ENCODE measurements at places on chromosomes 6 and 20. TPM values are rescaled to one million over a fixed set of nuclear protein-coding genes. Genes with fewer than 3 reads are reported as not detected.

Gene FOXS1
- total RNA-seq = not detected

Gene DAAM2
- total RNA-seq = not detected

Gene NDRG3
- total RNA-seq = 29.3 TPM

Gene BTN2A1
- 11.2 TPM for total RNA-seq

Gene SOBP
- total RNA-seq = 2.6 TPM

Gene TINAG
- total RNA-seq = not detected
